ENCODE measurements at places on chromosomes 1 and 21.

DNA sequence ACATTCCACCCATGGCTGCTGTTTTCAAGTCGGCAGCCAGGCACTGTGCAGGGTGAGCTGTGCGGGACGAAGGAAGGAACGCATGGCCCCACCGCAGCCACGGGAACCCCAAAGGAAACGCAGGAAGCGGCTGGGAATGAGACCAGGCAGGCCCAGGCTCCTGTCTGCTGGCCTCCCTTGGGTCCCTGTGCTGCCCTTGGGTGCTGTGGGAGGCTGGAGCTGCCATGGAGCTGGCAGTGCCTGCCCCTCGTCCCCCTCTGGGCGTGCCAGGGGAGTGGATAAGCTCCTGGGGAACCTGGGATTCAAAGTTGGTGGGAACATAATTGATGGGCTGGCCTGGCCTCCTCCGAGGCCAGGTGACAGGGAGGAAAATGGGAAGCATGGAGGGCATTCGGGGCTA, 5.3 kb upstream of the KRTAP10-4 start:
- DNase-seq: no peak

GRCh38 chr1:119731060-119731459, 19.3 kb downstream of the PHGDH start:
- DNase-seq: no peak

GRCh38 chr1:53987880-53988279, 30.1 kb downstream of the LDLRAD1 start:
- no peak for DNase-seq

DNA sequence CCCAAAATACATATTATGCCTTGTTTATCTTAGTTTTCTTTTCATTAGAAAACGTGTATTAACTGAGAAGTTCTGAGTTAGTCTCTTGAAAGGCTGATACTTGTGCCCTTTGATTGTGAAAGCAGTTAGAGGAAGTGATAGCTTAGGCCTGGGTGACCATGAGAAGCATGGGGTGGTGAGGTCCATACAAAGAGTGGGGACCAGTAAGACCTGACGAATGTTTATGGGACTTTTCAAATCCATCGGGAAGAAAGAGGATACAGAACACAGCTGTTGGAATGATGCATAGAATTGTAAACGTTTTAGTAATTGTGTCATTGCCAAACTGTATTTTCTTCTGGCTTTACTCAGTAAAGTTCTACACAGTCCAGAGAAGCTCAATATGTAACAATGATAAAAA, 259.8 kb downstream of the LMO4 start:
- no peak for DNase-seq

- no peak for DNase-seq
Measured at GRCh38 chr1:6129313-6129712, 50.8 kb downstream of the CHD5 start.

DNA sequence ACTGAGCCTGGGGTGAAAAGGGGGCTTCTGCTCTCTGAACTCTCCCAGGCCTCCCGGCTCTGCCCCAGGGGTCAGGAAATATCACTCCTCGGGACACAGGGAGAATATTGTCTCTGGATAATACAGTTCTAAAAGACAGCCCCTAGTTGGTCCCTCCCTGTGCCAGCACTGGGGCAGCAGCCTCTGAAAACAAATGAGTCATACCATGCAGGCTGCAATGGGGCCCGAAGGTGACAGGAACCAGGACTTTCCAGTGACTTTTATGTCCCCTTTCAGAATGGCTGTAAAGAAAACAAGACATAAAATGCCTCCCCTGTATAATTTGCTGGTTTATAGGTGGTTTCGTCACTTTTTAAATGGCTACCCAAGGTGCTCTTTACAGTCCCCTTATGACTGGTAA, 360.0 kb downstream of the NPHP4 start:
- DNase-seq: no peak

DNA sequence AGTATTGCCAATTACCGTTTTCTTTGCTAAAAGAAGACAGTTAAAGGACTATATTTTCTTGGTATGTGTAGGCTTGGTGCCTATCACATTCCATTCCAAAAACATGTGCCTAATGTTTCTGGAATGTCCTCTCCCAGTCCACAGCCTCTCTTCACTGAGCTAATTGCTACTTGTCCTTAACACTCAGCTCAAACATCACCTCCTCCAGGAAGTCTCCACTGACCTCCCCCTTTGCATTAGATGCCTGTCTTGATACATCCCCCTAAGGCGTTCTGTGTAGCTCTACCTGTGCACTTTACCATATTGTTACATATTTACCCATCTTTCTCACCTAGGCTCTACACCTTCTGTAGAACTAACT, 195.6 kb upstream of the CAMK1G start:
- no peak for DNase-seq

DNA sequence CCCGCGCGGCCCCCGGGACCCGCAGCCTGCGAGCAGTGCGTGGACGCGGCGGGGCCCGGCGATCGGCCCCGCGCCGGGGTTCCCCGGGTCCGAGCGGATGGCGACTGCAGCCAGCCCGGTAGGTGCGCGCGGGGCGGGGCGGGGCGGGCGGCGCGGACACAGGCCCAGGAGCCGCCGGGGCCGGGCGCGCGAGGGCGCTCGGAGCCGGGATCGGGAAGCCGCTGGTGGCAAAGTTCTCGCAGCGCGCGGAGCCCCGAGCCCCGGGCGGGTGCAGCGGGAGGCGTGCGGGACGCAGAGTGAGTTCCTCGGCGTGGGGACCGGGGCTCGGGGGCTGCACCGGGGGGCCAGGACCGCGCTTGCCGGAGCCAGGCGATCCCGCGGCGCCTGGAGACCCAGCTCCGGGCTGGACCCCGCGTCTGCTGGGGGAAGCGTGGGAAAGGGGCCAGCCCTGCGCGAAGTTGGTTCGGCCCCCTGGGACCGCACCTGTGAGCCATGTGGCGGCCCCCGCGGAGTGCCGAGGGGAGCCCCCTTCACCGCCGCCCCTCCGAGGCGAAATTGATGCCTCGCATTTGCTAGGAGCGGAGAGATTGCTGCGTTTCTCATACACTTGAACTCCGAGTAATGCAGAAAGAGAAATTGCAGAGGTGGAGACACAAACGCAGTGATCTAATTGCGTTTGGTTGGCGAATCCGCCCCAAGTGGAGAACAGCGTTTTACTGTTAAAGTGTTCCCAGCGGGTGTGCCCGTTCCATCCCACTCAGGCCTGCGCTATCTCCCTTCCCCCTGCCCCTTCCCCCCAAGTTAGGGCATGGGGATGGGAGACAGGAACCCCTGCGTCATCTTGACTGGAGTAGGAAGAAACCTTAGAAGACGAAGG, 228.9 kb upstream of the TMEM51 start:
- DNase-seq: peak; percentile 16

DNA sequence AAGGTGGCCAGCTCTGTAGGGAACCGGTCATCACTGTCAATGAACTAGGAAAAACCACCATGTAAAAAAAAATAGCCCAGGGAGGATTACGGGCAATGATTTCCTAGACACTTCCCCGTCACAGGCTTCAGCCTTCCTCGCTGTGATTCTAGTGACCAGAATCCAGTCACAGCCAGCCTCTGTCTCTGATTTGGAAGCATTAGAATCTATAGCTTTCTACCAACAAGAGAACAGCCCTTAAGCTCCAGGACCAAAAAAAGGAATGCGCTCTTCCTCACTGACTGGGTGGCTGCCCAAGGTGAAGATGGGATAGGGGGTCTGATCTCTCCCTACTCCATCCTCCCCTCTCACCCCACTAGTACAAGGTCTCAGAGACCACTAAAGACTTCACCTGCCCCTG, 67.2 kb downstream of the TEX35 start:
- no peak for DNase-seq

DNA sequence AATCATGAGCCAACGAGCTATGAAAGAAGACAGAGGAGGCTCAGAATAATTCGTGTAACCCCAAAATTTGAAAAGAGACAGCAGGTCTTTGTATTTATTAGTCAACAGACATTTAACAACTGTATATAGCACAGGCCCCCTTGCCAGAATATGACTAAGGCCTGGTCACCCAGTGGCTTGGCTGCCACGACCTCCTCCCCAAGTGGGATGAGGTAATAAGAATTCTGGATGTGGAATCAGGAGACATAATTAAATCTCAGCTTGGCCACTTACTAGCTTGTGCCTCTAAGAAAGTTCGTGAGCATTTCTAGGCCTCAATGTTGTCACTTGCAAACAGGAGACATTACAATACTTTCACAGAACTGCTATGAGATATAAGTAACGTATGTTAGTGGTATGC, 134.2 kb upstream of the TNFSF4 start:
- DNase-seq: no peak

DNA sequence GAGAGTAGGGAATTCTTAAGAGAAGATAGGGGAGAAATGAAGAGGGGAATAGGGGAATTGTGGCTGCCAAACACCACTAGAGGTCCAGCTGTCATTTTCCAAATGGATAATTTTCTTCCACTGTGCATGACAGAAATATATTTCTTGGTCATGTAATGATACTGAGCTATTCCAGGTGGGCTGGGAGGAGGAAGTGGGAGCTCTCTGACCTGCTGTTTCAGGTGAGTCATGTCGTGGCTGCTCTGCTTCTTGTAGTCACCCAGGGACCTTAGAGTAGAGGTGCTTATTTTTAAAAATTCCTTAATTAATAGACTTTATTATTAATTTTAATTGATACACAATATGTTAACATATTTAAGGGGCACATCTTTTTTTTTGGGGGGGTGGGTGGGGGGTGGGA, 11.9 kb downstream of the PDE4B start:
- no peak for DNase-seq

- no peak for DNase-seq
Measured at GRCh38 chr1:235802573-235803346, 63.9 kb downstream of the LYST start.

DNA sequence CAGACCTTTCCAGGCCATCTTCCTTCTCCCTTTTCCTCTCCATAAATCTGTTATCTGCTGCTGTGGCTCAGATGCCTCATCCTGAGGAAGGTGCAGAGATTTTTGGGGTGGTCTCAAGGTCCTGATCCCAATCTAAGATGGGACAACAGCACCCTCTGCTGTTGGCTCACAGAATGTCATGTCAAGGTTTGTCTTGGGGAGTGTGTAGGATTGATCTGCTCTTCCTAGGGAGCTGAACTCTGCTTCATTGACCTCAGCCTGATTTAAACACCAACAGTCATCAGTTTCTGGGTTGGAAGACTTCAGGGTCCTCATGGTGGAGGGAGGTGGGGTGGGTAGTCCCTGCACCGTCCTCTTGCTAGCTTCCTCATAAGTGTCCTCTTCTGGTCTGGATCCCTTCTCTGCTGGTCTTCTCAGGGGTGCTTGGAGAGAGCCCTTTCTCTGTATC, 62.8 kb upstream of the LAX1 start:
- DNase-seq: no peak

- no peak for DNase-seq
Measured at GRCh38 chr1:17119773-17120480, 676 bp upstream of the PADI2 start.

DNA sequence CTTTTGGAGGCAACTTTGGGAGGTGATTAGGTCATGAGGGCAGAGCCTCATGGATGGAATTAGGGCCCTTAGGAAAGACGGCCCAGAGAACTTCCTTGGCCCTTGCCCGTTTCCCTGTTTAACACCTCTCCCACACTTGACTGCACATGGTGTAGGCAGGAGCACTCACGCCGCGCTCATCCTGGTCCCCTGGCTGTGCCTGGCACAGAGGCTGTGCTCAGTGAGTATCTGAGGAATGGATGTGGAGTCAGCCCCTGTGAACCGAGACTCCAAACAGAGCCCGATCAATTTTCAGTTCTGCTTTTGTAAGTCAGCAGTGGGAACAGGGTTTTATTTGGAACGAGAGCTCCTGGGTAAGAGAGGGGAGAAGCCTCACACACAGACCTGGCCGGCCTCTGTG, 29.8 kb upstream of the ETV3 start:
- no peak for DNase-seq

DNA sequence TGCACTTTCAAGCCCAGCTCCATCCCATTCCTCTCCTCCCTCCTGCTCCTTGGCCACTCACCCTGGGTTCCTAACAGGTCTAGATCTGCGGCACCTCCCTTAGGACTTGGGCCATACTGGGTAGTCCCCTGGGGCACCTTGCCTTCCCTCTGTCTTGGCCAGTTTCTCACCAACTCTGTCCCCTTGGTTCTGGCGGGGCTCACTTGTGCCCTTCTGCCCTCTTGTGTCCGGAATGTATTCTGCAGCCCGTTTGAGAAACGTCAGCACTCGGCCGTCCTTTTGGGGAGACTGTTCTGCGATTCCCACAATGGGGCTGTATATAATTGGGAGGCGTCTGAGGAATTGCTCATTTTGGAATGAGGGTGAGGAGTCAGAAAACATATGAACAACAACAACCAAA, 162.4 kb downstream of the ZSCAN20 start:
- no peak for DNase-seq

DNA sequence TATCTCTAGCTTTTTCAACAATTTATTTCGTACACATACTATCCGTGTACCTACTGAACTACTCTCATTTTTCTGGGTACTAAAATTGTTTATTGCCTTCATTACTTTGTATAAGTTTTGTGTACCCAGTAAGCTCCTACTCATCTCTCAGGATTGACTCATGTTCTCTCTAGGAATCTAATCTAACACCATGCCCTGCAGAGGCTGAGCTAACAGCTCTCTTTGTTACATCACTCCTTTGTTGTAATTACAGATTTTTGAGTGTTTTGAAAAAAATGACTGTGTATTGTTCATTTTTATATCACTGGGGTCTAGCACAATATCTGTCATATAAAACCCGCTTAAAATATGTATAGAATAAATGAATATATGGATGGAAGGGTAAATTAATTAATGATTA, 167.1 kb downstream of the ATP6V1G3 start:
- no peak for DNase-seq

GRCh38 chr1:173409613-173410012, 67.5 kb upstream of the PRDX6 start:
- no peak for DNase-seq

- DNase-seq: no peak
Measured at GRCh38 chr21:37805266-37805665, 111.0 kb downstream of the KCNJ6 start.

DNA sequence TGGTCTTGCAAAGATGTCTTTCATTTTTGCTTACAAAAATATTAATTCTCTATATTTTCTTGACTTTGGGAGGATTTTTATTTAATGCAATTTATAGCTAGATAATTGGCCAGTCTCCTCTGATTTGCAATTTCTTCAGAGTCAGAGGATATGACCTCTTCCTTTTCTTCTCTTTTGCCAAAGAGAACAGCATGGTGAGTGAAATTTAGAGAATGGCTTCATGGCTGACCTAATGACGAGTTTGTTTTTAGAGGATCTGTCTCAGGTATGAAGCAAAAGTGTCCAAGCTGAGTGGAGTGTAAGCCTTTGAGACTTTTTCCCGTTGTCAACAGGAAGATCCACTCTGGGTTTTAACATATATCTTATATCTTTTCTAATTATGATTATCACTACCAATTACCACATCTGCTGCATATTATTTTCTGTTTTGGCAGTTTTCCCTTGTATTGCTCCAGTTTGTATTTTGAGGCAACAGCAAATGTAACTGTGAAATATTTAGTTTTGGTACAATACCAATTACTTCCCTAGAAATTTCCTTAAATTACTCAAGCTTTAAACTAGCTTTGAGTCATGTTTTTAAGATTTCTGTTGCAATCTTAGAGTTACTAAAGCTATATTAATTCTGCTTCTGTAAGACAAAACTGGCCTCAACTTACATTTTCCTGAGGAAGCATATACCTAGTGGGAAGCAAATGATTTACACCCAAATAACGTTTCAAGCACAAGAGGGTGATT, 332.8 kb upstream of the ZRANB2 start:
- DNase-seq: peak; percentile 33

GRCh38 chr1:74729741-74730478, 2.9 kb downstream of the CRYZ start:
- DNase-seq: no peak

All from skin of body (tissue), 3 donors.